Body of pancreas (tissue), 4 donors: ENCODE measurements at places on chromosomes 2 and 18. TPM values are rescaled to one million over a fixed set of nuclear protein-coding genes. Genes with fewer than 3 reads are reported as not detected.

The KANSL3 gene
- total RNA-seq, result 36.6 TPM

The ARID5A gene
- total RNA-seq, result 9.6 TPM

- DNase-seq, result no peak
Observed at GRCh38 chr2:141814150-141814549, 316.7 kb downstream of the LRP1B start.

- no peak for DNase-seq
Observed at GRCh38 chr2:27202854-27203253, 9.0 kb upstream of the ATRAID start.

The GBX2 gene
- not detected for total RNA-seq

DNA sequence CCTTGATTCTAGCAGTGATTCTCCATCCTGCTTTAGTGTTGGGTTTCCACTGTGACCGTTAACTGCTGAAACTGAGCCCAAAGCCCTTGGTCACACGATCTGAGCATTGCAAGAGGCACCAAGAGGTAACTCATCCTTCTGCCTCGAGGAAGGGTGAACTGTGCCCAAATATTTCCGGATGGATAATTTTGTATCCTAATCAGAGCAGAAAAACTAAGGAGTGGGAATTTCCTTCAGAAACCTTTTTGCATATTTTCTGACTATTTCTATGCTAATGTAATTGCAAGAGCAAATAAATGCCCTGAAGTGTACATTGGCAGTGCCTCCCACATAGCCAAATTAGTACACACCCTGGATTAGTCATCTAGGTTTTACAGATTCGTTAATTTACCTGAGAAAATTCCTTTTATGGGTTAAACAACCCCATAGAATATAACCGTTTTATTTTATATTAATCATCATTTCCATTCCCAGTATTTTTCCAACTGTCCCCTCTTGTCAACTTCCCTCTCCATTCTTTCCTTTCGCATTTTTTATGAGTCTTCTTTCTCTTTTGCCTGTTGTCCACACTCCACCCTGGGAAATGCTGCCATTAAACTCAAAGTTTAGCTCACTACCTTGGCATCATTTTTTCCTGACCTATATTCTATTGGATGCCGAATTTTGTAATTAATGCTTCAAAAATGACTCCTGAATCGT is 31.7 kb upstream of the COBLL1 start:
- DNase-seq, result no peak

DNA sequence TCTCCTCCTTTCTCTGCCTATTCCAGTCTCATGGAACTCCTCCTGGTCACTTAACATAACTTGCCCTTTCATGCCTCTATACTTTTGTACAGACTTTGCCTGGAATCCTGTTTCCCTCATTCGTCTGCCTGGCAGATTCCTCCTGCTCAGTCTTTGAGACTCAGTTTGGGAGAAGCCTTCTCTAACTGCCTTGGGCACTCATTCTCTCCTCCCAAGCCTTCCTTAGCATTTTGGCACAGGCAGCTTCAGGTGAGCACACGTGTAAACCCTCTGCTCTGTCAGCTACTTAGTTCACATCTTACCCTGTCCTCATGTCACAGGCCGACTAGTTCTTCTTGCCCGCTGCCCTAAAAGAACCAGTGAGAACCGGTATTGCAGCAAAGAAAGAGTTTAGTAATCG is 6.0 kb upstream of the FAM98A start:
- no peak for DNase-seq

- no peak for DNase-seq
Observed at GRCh38 chr2:195146761-195147541, 510.1 kb upstream of the SLC39A10 start.

- DNase-seq, result no peak
Observed at GRCh38 chr2:182667315-182667695, 48.8 kb upstream of the DNAJC10 start.

The CDH20 gene
- total RNA-seq, result 0.26 TPM

DNA sequence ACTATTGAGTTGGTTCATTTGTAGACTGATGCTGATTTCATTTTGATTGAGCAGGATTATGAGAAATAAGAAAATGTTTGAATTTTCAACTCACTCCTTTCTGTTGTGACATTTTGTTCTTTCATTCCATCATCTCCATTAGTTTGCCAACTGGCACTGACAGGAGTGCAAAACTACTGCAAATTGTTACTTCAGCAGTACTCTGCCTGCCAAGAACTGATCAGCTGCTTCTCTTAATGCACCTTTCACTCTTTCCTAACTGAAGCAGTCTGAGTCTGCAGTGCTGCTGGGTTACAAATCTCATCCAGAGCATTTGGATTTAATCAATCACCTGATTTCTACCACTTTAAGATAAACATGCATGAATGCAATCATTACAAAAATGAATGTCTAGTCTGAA is 70.9 kb downstream of the TMEFF2 start:
- no peak for DNase-seq

DNA sequence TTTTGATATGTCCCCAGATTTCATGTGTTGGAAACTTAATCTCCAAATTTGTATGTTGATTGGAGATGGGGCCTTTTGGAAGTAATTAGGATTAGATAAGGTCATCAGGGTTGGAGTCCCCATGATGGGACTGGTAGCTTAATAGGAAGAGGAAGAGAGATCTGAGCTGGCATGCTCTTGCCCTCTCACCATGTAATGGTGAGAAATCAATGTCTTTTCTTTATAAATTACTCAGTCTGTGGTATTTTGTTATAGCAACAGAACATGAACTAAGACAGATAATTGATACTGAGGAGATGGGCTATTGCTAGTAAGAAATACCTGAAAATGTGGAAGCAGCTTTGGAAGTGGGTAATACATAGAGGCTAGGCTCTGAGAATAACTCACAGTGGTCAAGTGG is 48.0 kb downstream of the CDC42EP3 start:
- DNase-seq, result no peak

The MYO3B gene
- total RNA-seq, result 4.7 TPM

The WDR75 gene
- 14.2 TPM for total RNA-seq
